ENCODE measurements at places on chromosomes 6 and 20. TPM values are rescaled to one million over a fixed set of nuclear protein-coding genes. Genes with fewer than 3 reads are reported as not detected.

GRCh38 chr6:134701301-134701700 is 248.6 kb downstream of the ALDH8A1 start:
- no peaks in the 10 kb centered on the region for H3K4me1 ChIP-seq
- no peaks in the 10 kb centered on the region for H3K36me3 ChIP-seq
- no peaks in the 10 kb centered on the region for H3K27me3 ChIP-seq
- DNase-seq, result no peak
- no peak overlapping the region for H3K4me3 ChIP-seq

DNA sequence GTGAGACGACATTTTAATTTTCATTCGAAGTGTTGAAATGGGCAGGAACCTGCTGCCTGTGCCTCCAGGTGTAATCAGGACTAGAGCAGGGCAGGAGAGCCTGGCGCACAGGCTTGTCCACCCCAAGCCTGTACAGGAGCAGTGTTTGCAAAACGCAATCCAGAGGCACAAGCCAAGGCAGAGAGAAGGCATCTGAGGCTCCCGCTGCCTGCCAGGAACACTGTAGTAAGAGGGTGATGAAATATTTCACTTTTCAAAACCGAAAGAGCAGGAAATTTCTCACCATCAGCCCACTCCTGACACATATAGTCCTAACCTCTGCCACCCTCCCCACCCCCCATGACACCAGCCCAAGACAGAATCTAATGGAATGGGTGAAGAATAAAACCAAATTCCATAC is 132.5 kb downstream of the RTN4IP1 start:
- no peaks in the 10 kb centered on the region for H3K4me1 ChIP-seq
- no peak for DNase-seq
- H3K36me3 ChIP-seq, result no peaks in the 10 kb centered on the region
- H3K27me3 ChIP-seq, result no peaks in the 10 kb centered on the region

DNA sequence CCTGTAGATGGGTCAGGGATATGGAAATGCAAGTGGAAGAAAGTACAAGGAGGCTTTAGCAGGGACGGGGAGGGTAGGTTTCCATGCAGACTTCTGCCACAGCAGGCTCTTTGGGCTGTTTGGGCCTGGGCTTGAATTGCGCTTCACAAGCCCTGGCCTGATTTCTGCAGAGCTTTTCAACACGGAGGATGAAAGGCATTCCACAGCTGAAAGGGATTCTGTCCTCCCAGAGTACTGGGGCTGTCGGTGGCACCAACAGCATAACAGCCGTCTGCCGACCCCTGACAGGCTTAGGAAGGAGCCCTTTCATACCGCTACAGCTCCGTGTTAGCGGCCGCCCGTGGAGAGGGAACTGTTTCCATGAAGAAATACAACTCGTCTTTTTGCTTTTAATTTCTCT is 22.9 kb upstream of the TBC1D7 start:
- no peaks in the 10 kb centered on the region for H3K27me3 ChIP-seq
- peak; percentile 43 for DNase-seq
- H3K36me3 ChIP-seq, result no peaks in the 10 kb centered on the region
- H3K4me1 ChIP-seq, result peaks cover 9% of the 10 kb centered on the region
- no peak overlapping the region for H3K27ac ChIP-seq
- H3K4me3 ChIP-seq, result no peak overlapping the region

GRCh38 chr20:21118138-21118537 is 7.7 kb upstream of the KIZ start:
- H3K4me3 ChIP-seq, result no peak overlapping the region
- H3K4me1 ChIP-seq, result no peaks in the 10 kb centered on the region
- no peak overlapping the region for H3K27ac ChIP-seq
- H3K36me3 ChIP-seq, result no peaks in the 10 kb centered on the region

- no peaks in the 10 kb centered on the region for H3K4me1 ChIP-seq
- H3K27me3 ChIP-seq, result no peaks in the 10 kb centered on the region
- no peaks in the 10 kb centered on the region for H3K36me3 ChIP-seq
- no peak overlapping the region for H3K4me3 ChIP-seq
Measured at GRCh38 chr6:47650553-47651432, 47.6 kb upstream of the ADGRF4 start.

- no peak overlapping the region for H3K27ac ChIP-seq
- peaks cover 21% of the 10 kb centered on the region for H3K27me3 ChIP-seq
- no peak overlapping the region for H3K4me3 ChIP-seq
- H3K36me3 ChIP-seq, result no peaks in the 10 kb centered on the region
Measured at GRCh38 chr20:2756056-2756611, 44.3 kb downstream of the CPXM1 start.

- no peak for DNase-seq
- H3K27ac ChIP-seq, result no peak overlapping the region
- H3K4me1 ChIP-seq, result no peaks in the 10 kb centered on the region
- H3K4me3 ChIP-seq, result no peak overlapping the region
- H3K36me3 ChIP-seq, result 0 out of 2 replicates have a peak, but pooled peaks cover 1% of the 10 kb centered on the region
- H3K27me3 ChIP-seq, result no peaks in the 10 kb centered on the region
Measured at GRCh38 chr6:111579816-111580215, 25.9 kb downstream of the TRAF3IP2 start.

DNA sequence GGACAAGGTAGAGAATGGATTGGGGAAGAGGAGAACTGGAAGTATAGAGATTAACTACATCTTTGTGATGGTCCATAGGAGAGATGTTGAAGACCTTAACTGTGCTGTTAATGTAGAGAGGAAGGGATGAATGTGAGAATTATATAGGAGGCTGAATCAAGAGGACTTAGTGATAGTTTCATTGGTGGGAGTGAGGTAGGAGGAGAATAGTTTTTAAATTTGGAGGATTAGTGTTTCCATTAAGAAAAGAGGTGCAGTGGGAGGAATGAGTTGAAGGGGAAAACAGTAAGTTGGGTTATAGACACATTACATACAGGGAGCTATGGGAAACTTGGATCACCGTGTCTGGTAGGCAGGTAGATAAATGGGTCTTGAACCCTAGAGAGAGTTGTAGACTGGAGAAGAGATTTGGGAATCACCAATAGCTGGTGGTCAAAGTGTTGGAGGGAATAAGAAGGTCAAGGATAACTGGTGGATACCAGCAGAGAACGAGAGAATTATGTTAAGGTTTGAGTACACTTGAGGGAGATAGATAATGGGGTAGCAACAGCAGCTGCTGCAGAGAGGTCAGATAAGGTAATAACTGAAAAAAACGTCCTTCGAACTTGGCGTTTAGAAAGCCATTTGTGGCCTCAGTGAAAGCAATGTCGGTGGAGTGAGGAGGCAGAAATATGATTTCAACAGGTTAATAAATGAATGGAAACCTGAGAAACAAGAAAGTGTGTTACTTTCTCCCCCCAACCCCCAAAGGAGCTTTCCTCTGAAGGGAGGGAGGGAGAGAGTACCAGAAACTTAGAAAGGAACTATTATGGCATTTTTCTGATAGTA is 3.1 kb downstream of the C6orf89 start:
- no peaks in the 10 kb centered on the region for H3K36me3 ChIP-seq
- no peak overlapping the region for H3K27ac ChIP-seq
- H3K27me3 ChIP-seq, result no peaks in the 10 kb centered on the region
- no peak overlapping the region for H3K4me3 ChIP-seq
- peaks cover 15% of the 10 kb centered on the region for H3K4me1 ChIP-seq

DNA sequence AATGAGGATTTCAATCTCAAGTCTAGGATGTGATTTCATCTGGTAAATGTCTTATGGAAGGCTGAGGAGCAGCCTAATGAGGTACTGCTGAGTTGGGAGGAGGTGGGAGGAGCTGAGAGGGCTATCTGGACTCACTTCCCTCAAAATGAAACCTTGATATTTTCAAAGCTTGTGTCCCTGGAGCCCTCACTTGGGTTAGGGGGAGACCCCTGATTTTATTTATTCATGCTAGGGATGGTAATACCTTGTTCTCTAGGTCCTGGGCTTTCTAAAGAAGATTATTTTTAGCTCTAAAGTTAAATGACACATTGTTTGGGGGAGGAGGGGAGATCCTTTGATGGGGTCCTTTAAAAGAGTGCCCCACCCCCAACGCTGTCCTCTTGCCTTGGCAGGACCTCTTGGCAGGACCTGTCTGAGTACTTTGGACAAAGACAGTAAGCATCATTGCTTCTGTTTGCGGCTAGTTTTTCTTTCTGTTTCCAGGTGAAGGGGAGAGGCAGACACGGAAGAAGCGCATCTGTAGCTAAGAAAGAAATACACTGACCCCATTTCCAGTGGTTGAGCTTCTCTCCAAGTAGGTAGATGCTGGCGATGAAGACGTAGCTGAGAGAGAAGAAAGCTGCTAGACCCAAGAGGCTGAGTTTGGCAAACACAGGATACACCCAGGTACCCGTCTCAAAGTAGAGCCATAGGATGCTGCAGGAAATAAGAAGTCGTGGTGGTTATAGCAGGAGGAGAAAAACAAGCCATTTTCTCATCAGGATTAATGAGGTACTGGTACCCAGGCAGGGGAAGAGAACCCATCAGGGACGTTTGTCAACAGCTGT is 55.6 kb downstream of the ADTRP start:
- no peak overlapping the region for H3K4me3 ChIP-seq
- no peak for DNase-seq
- H3K27me3 ChIP-seq, result no peaks in the 10 kb centered on the region
- no peaks in the 10 kb centered on the region for H3K36me3 ChIP-seq
- H3K4me1 ChIP-seq, result no peaks in the 10 kb centered on the region

DNA sequence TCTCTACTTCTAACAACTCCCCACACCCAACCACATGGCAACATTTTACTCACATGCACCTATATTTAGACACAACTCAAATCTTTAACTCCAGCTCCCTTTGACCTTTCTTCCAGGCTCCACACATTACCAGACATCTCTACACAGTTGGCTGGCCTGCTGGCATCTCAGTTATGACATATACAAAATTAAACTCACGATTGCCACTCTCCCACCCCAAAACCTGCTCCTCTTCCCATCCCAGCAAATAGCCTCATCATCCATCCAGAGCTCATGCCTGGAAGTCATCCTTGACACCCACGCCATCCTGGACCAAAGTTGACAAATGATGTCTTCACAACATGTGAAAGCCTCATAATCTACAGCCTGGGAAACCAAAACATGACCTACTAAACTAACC is 176.6 kb downstream of the PKHD1 start:
- no peaks in the 10 kb centered on the region for H3K4me1 ChIP-seq
- H3K27ac ChIP-seq, result no peak overlapping the region
- H3K27me3 ChIP-seq, result no peaks in the 10 kb centered on the region
- H3K4me3 ChIP-seq, result no peak overlapping the region
- DNase-seq, result no peak

DNA sequence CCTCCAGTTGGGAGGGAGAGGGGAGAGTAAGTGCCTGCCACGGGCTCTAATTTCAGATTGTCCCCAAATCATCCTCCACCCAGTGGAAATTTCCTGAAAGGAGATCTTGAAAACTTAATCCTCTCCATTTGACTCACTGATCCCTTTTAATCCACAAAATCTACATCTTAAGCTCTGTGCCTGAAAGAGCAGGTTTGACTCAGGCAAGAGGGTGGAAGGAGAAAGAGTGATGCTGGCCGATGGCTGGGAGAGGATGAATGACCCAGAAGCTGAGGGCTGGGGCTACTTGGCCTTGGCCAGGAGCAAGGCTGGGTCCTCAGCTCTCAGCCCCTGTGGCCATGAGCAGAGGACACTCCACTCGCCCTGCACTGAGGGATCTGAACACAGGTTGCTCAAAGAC is 8.1 kb downstream of the BPIFA2 start:
- H3K4me3 ChIP-seq, result no peak overlapping the region
- DNase-seq, result no peak
- H3K36me3 ChIP-seq, result no peaks in the 10 kb centered on the region
- H3K27me3 ChIP-seq, result peaks cover 17% of the 10 kb centered on the region

- no peak overlapping the region for H3K4me3 ChIP-seq
- no peaks in the 10 kb centered on the region for H3K36me3 ChIP-seq
- 0 out of 2 replicates have a peak, but pooled peaks cover 2% of the 10 kb centered on the region for H3K27me3 ChIP-seq
- no peak overlapping the region for H3K27ac ChIP-seq
- no peaks in the 10 kb centered on the region for H3K4me1 ChIP-seq
- no peak for DNase-seq
Measured at GRCh38 chr20:54556406-54556805, 81.0 kb downstream of the DOK5 start.

DNA sequence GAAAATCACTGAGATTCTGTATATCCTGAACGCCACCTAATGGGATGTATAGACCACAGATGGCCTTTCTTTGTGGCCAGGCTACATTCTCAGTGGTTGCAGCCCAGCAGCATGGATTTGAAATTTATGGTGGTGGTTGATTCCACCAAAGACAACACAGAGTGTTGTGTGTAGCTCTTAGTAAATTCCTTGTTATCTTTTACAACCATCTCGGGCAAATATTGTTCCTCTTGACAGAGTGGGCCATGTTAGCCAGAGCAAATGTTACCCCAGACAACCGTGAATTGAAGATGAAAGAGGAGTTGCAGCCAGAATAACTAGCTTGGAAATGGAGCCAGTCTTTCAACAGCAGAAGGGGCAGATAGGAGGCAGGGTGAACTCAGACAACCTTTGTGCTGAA is 39.5 kb downstream of the SLC24A3 start:
- no peaks in the 10 kb centered on the region for H3K36me3 ChIP-seq
- H3K4me3 ChIP-seq, result no peak overlapping the region
- no peak for DNase-seq
- no peaks in the 10 kb centered on the region for H3K27me3 ChIP-seq

DNA sequence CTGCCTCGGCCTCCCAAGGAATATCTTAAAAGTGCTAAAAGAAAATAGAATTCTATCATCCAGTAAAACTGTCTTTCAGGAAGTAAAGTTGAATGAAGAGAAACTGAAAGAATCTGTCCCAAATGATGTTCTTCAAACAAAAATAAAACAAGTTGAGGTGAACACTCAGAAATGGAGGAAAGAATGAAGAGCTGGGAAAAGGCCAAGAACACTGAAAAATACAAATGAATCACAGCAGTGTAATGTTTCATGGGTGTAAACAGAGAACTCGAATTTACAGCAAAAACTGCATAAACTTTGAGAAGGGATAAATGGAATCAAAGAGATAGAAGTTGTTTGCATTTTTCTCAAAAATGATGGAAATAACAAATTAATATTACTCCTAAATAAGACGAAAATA is 317.3 kb downstream of the TAF4 start:
- no peaks in the 10 kb centered on the region for H3K4me1 ChIP-seq
- peaks cover 35% of the 10 kb centered on the region for H3K27me3 ChIP-seq
- no peak overlapping the region for H3K27ac ChIP-seq
- no peak overlapping the region for H3K4me3 ChIP-seq
- H3K36me3 ChIP-seq, result no peaks in the 10 kb centered on the region

GRCh38 chr20:9485614-9486340 is 28.6 kb upstream of the LAMP5 start:
- no peaks in the 10 kb centered on the region for H3K36me3 ChIP-seq
- no peak overlapping the region for H3K27ac ChIP-seq
- H3K4me3 ChIP-seq, result no peak overlapping the region
- no peaks in the 10 kb centered on the region for H3K4me1 ChIP-seq

- DNase-seq, result no peak
- H3K27ac ChIP-seq, result no peak overlapping the region
- no peaks in the 10 kb centered on the region for H3K27me3 ChIP-seq
- H3K4me3 ChIP-seq, result no peak overlapping the region
Measured at GRCh38 chr20:9294041-9294440, 220.3 kb upstream of the LAMP5 start.

The GJA10 gene
- total RNA-seq, result not detected

The MEI4 gene
- total RNA-seq, result not detected

The PPP1R18 gene
- 3.1 TPM for total RNA-seq

The OVOL2 gene
- total RNA-seq, result 0.21 TPM

The NRSN1 gene
- not detected for total RNA-seq

The BFSP1 gene
- total RNA-seq, result 0.22 TPM

The DPM1 gene
- total RNA-seq, result 161 TPM

The IRAK1BP1 gene
- 1.5 TPM for total RNA-seq
